ELR (cell line): ENCODE measurements at places on chromosomes 13 and 19.

GRCh38 chr13:40094056-40094455 lies 438.6 kb downstream of the COG6 start:
- no peak for DNase-seq

DNA sequence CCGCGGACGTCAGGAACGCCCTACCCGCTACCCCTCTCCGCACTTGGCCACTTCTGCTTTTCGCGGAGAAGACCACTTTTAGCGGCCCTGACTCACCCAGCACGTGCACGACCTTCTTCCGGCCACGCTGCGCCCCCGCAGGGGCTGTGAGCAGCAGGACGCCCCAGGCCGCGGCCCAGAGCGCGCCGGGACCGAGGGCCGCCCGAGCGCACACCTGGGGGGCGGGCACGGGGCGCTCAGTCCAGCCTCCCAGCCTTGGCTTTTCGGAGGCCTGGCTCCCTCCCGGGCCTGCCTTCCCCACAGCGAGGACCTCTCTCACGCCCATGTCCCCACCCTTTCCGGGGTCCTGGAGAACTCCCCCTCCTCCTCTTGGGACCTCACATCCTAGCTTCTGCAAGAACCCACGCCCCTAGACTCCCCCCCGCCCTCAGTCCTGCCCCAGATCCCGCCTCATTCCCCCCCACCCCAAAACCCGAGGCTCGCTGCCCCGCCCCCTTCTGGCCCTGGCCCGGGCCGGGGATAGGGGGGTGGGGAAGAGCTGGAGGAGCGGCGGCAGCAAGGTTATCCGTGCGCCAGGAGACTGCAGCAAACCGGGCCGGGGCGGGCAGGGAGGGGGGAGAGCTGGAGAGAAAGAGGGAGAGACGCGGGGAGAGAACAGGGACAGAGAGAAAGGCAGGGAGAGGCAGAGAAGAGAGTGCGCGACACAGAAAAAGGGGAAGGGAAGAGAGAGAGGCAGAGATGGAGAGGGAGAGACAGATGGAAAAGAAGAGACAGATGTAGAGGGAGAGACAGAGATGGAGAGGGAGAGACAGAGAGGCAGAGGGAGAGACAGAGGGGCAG lies 11.5 kb downstream of the TM6SF2 start:
- DNase-seq, result no peak

- peak; percentile 33 for DNase-seq
Measured at GRCh38 chr13:85379433-85379832, 419.8 kb downstream of the SLITRK6 start.

GRCh38 chr13:107332188-107332587 lies 764.3 kb upstream of the ARGLU1 start:
- no peak for DNase-seq

- DNase-seq, result no peak
Measured at GRCh38 chr13:22018076-22018835, 347.4 kb downstream of the FGF9 start.

DNA sequence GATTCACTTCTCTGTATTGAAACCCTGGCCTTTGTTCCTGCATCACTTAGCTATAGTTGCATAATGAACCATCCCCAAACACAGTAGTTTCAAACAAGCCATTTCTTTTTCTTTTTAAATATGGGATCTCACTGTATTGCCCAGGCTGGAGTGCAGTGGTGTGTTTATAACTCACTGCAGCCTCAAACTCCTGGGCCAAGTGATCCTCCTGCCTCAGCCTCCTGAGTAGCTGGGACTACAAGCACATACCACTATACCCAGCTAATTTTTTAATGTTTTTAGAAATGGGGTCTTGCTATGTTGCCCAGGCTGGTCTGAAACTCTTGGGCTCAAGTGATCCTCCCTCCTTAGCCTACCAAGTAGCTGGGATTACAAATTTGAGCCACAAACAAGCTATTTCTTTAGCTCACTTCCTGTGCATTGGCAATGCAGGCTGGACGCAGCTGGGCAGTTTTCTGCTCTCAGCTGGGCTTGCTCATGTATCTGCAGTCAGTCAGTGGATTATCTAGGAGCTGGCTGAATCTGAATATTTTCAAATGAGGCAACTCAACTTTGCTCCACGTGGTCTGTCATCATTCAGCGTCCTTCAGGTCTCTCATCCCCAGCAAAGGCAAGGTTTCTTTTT lies 49.5 kb upstream of the SIN3B start:
- no peak for DNase-seq

- peak; percentile 4 for DNase-seq
Measured at GRCh38 chr13:66347486-66348117, 882.5 kb downstream of the PCDH9 start.
